Cardiac atrium fibroblast (primary cell): ENCODE measurements at places on chromosomes 1 and 21. TPM values are rescaled to one million over a fixed set of nuclear protein-coding genes. Genes with fewer than 3 reads are reported as not detected.

NBPF15 gene
- total RNA-seq: 17.0 and 21.1 TPM in 2 replicates

KLF17 gene
- total RNA-seq: under 0.01 and 0.16 TPM in 2 replicates

NADK gene
- total RNA-seq: 51.4 and 56.5 TPM in 2 replicates

ARHGEF16 gene
- 0.81 TPM in 1 of 2 replicates, not detected in the other for total RNA-seq

SHISA4 gene
- 33.9 and 36.6 TPM in 2 replicates for total RNA-seq

SLAMF7 gene
- not detected in 2 replicates for total RNA-seq

CHIA gene
- not detected in 2 replicates for total RNA-seq

DMRTA2 gene
- not detected in 2 replicates for total RNA-seq

LCE1E gene
- total RNA-seq: not detected in 2 replicates

LRRC39 gene
- total RNA-seq: 0.18 TPM in 1 of 2 replicates, not detected in the other

ANGPTL7 gene
- total RNA-seq: not detected in 2 replicates

FBXO44 gene
- 3.6 and 8.3 TPM in 2 replicates for total RNA-seq

FAM163A gene
- not detected in 2 replicates for total RNA-seq

C1orf116 gene
- total RNA-seq: not detected in 2 replicates

CD247 gene
- not detected in 2 replicates for total RNA-seq

NTRK1 gene
- 0.16 TPM in 1 of 2 replicates, not detected in the other for total RNA-seq

CFHR3 gene
- total RNA-seq: not detected in 2 replicates

ATP1A2 gene
- total RNA-seq: 1.3 TPM in 1 of 2 replicates, not detected in the other

SYDE2 gene
- 1.1 and 1.3 TPM in 2 replicates for total RNA-seq

AKNAD1 gene
- total RNA-seq: not detected in 2 replicates

KRTAP21-2 gene
- total RNA-seq: not detected in 2 replicates

FLG2 gene
- not detected in 2 replicates for total RNA-seq

NID1 gene
- total RNA-seq: 167 and 328 TPM in 2 replicates

OR2T2 gene
- total RNA-seq: not detected in 2 replicates
